RWPE1 (cell line): ENCODE measurements at places on chromosomes 1 and 21.
A peak's percentile ranks its signal among the peaks of the same experiment; 100 is the strongest.

- DNase-seq: no peak
Measured at GRCh38 chr1:219359126-219359525, 185.4 kb downstream of the LYPLAL1 start.

DNA sequence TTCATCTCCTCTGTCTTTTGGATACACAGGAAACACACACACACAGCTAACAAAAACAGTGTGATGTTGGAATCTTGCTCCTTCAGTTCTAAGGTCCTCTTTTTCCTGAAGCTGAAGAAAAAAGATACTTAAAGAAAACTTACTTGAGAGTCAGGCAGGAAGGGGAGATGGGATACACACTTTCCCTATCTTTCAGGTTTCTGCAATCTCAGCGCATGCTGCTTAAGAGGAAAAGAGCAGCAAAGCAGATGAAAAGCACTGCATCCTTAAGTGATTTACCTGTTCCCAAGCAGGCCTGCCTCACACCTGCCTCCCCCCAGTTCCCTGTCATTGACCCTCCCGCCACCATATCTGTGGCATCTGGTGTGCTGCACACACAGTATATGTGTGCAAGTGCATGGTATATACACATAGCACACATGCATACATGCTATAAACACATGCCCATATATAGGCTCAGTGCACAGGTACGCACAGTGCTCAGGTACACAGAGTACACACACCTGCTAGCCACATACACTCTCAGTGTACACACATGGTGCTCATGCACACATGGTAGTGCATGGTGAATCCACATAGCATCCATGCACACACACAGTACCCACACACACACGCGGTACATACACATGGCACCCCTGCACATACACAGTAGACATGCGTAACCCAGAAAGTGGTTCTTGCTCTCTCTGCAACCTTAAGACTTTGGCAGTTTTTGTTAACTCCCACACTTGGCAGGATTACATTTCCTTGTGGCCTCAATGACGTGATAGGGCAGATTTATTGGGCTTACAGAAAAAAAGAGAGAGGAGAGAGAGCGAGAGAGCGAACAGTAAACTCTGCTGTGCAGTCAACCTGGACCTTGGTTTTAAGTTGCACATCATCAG, 166.9 kb downstream of the TOMM20 start:
- DNase-seq: no peak

DNA sequence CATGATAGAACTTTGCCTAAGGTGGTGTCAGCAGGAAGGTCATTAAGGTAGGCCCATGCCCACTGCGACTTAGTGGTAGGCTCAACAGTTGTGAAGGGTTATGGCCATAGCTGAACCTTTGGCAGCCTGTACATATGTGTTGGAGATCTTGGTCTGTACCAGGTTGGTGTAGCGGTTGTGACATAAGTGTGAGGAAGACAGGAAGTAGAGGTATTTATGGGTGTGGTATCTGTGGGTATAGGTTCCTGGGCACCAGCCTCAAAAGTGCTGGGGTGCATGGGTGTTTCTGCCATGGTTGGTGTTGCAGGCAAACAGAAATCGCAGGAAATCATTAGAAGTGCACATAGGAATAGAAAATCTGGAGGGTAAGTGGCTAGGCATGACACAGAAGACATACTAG, 18.6 kb upstream of the LRIF1 start:
- no peak for DNase-seq

DNA sequence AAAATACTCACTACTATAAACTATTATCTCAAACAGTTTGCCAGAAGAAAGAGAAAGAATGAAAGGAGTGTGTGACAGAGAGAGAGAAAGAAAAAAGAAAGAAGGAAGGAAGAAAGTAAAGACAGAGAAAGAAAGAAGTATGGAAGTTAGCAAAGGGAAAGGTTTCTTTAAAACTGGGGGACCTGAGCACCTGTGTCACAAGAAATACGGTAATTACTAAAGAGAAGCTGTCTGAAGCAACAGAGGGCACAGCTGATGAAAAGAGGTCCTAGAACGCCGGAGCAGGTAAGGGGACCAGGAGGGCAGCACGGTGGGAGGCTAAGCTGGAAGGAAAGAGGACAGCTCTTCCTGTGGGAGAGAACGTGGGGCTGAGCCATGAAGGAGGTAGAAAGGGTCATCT, 163.6 kb downstream of the DSCAM start:
- DNase-seq: no peak

DNA sequence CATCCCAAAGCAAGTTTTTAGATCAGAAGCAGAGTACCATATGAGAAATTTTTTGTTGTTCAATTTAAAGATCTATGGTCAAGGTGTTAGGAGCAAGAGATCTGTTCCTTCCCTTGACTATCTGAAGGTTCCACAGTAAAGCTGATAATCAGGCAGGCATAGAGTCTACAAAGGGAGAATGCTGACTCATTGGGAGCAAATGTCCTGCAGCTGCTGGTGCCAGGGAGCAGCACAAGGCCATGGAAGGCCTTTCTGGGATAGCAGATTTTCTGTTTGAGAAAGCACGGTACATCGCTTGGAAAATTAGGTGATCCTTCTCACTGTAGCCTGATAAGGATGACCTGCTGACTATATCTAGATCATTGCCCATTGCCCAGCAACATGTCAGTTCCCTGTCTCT, 210.1 kb upstream of the C1orf87 start:
- no peak for DNase-seq

DNA sequence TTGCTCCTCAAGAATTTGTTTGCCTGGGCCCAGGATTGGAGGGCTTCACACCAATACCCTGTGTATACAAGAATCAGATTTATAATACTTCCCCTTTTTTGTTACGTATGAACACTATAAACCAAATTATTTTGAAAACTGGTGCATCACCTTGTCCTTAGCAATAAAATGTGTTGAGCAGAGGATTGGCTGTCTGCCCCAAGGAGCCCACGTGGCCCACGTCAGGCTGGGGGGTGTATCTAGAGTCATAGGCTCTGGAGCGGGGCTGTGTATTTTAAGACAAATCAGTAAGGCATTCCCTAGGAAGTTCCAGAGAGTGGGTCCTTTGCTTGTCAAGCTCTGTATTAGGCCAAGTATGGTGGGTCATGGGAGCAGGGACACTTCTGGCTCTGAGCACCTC, 2.0 kb upstream of the ST3GAL3 start:
- no peak for DNase-seq

GRCh38 chr1:244205171-244205570, 154.1 kb downstream of the ZBTB18 start:
- no peak for DNase-seq

- DNase-seq: no peak
Measured at GRCh38 chr1:53616511-53616910, 122.5 kb downstream of the GLIS1 start.

DNA sequence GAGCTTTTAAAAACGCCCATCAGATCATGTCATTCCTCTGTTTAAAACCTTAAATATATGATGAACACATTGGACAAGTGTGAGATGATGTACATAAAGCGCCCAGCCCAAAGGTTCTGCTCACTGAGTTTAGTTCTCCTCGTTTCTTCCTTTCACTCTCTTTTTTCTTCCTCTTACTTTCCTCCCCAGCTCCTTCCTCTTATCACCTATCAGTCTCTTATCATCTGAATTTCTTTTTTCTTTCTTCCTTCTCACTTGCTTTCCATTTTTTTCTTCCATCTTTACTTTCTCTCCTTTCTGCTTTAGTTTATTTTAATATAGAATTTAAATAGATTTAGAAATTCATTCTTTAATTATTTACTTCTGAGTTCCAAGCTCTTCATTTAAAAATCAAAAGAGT, 17.8 kb upstream of the POGZ start:
- DNase-seq: no peak

DNA sequence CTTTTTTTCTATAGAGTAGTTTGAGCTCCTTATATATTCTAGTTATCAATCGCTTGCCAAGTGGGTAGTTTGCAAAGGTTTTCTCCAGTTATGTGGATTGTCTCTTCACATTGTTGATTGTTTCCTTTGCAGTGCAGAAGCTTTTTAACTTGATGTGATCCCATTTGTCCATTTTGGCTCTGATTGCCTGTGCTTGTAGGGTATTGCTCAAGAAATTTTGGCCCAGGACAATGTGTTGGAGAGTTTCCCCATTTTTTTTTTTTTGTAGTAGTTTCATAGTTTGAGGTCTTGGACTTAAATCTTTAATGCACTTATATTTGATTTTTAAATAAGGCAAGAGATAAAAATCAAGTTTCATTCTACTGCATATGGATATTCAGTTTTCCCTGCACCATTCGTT, 774.8 kb upstream of the ADAMTS5 start:
- DNase-seq: no peak

DNA sequence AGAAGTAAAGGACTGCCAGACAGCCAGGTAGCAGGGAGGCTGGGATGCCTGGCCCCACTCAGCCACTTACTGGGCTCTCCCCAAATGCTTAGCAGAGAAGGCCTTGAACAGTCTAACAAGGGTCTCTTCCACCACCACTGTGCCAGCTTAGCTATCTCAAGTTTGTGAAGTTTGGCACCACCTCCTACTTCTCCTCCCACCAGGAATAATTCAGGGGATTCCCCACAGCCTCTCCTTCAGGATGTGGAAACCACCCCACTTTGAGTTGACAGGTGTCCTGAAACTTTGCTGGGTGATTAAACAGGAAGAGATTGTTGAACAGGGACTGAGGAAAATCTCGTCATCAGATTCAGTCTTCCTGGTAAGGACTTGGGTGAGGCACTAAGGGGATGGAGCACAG, 59.4 kb upstream of the ATP1B1 start:
- DNase-seq: no peak

GRCh38 chr1:8078176-8078671, 52.1 kb upstream of the ERRFI1 start:
- DNase-seq: peak; percentile 82

DNA sequence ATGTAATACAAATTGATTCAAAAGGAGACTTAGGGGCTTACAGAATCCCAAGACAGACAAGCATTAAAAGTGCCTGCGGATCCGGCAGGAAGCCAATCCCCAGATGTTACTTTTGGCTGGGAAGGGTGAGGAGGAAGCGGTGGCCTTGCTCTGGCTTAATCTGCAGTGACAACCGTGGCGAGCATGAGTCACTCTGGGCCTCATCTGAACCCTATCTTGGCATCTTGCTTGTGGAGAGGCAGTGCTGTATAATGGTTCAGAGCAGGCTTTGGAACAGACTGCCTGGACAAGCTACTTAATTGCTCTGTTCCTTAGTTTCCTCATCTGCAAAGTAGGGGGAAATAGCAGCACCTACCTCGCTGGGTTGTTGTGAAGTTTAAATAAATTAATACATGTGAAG, 74.1 kb downstream of the XCL2 start:
- no peak for DNase-seq
